ENCODE measurements at places on chromosomes 1 and 21.

DNA sequence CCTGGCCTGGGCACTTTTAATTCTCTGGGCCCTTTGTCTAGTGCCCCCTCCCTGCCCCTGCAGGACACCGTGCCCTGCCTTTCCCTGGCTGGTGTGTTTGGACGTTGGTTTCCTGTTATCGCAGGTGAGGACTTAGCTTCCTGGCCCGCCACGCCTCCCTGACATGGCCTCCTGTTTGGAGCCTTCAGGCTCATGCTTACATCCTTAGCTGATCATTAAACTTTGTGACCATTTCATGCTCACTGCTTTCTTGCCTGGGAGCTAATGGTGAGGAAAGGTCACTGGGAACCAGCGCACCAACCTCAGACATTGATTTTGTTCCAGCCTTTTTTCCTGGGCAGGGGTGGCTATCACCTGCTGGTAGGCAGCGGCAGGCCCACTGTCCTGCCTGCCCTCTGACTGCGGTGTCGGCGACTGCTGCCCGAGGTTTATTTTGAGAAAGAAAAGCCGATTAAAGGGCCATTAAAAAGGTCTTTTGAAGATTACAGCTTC is 3.7 kb downstream of the PFKL start:
- DNase-seq: no peak

DNA sequence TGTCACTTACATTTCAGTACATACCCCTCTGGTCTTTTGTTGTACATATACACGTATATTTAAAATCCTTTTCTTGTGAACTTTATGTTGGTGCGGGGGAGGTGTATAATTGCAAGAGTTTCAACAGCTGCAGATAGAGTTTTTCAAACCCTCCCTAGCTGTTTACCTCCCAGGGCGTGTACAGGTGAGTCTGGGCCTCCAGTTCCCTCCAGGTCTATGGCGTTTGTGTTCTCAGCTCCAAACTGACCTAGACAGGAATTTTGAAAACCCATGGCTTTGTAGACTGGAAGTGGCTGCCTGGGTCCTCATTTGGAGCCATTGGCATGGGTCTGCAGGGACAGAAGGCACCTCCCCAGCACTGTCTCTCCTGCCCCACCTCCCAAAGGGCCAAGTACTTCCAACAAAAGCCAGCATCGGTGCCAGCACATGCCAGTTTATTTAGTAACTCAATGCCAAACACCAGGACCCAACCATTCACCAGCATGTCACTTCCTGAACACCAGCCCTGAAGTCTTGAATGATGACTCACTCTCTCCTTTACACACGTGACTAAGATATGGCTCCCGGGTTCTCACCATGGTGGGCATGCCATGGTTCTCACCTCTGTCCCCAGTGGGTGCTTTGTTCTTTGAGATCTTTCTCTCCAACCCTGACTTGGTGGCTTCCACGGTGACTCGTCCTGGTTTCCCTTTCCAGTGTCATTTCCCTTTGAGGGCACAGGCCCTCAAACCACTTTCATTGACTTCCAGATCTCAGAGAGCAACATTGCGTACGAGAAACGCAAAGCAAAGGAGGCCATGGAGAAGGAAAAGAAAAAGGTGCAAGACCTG is 57.3 kb upstream of the EFHD2 start:
- DNase-seq: peak; percentile 50

DNA sequence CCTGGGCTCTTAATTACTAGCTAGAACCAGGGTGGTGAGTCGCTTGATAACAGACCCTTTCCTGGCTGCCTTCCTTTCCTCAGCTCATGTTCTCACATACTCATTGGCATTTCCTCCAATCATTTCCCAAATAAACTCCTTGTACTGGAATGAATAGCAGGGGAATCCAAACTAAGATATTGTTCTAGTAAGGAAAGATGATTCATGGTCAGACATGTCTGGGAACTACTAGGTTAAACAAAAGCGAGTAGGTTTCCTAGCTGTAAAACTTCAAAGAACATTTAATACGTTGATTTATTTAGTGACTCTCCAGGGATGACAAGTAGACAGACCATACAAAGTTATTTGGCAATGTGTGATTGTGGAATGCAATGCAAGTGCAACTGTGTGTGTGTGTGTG is 121.2 kb upstream of the KCNJ6 start:
- no peak for DNase-seq

DNA sequence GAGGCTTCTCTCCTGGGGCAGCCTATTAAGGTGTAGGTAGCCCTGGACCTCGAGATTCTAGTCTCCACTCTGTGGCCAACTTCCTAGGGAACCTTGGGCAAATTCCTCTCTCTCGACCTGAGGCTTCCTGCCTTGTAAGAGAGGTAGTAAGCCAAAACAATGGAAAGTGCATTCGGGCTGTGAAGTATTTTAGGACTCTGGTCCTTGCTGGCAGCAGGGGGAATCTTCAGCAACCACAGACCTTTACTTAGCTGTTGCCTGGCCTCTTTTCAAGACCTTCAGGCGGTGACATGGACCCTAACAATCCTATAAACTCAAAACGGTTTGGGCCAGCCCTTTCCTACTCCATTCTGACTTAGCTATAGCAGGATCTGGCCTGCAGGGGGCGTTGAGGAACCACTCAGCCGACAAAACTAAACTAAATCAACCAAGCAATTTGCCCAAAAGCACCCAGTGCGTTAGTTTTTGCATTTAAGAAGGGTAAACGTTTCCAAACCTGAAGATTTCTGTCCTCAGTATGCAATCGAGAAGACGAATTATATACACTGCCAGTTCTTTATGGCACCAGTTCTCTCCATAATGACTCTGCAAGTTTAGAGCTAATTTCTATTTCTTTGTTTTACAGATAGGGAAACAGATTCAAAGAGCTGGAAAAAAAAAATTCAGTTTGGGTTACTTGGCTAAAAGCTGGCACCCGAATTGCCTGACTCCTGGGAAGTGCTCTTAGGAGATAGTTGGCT is 10.9 kb upstream of the SESN2 start:
- DNase-seq: peak; percentile 88

Data from stimulated activated CD4-positive, alpha-beta T cell treated with anti-CD3 and anti-CD28 coated beads, Interleukin-2, amount 100 ng/mL, for 24 hours (primary cell).